Activated naive CD8-positive, alpha-beta T cell treated with anti-CD3 and anti-CD28 coated beads, Interleukin-2, amount 50 U/mL, for 24 hours (primary cell): ENCODE measurements at places on chromosomes 13 and 19.

DNA sequence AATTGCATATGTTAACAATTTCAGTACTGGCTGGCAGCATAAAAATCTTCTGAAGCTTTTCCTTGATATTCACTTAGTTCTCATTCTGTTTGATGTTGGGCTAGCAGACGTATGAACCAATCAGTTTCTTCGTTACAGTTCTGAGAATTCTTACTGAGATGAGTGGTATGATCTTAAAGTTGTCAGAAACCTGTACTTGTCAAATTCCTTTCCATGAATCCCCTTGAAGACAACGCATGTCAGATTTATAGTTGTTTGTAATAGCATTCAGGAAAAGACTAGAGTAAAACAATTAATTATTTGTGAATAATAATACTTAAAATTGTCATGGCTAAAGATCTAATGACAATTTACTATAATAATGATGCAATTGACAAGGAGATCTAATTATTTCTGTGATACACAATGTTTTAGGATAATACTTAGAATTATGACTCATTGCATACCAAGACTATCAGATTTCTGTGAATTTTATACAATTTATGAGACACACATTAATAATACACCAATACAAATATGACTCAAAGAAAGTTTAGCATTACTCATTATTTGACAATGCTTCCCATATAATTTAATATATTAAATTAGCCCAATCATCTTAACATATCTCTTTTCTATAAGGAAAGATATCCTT, 447.2 kb downstream of the RFC3 start:
- H3K27me3 ChIP-seq: no peaks in the 10 kb centered on the region
- no peak overlapping the region for H3K4me3 ChIP-seq
- no peaks in the 10 kb centered on the region for H3K36me3 ChIP-seq
- H3K4me1 ChIP-seq: no peaks in the 10 kb centered on the region
- no peak for DNase-seq
- H3K27ac ChIP-seq: no peak overlapping the region

GRCh38 chr19:4357095-4357797, 13.9 kb downstream of the MPND start:
- no peak overlapping the region for H3K4me3 ChIP-seq
- H3K27ac ChIP-seq: no peak overlapping the region
- H3K27me3 ChIP-seq: no peaks in the 10 kb centered on the region
- no peak for DNase-seq
- H3K4me1 ChIP-seq: no peaks in the 10 kb centered on the region

GRCh38 chr19:54521022-54521859, 18.6 kb downstream of the LAIR2 start:
- peaks cover 23% of the 10 kb centered on the region for H3K27me3 ChIP-seq
- H3K36me3 ChIP-seq: peaks cover 2% of the 10 kb centered on the region
- H3K4me3 ChIP-seq: peak overlapping the region; percentile 59
- peaks cover 59% of the 10 kb centered on the region for H3K4me1 ChIP-seq
- peak overlapping the region; percentile 84 for H3K27ac ChIP-seq

- no peak overlapping the region for H3K4me3 ChIP-seq
- H3K4me1 ChIP-seq: peaks cover 2% of the 10 kb centered on the region
- no peaks in the 10 kb centered on the region for H3K27me3 ChIP-seq
- no peak for DNase-seq
- H3K36me3 ChIP-seq: no peaks in the 10 kb centered on the region
Observed at GRCh38 chr13:112716841-112717520, 27.1 kb downstream of the ATP11A start.

DNA sequence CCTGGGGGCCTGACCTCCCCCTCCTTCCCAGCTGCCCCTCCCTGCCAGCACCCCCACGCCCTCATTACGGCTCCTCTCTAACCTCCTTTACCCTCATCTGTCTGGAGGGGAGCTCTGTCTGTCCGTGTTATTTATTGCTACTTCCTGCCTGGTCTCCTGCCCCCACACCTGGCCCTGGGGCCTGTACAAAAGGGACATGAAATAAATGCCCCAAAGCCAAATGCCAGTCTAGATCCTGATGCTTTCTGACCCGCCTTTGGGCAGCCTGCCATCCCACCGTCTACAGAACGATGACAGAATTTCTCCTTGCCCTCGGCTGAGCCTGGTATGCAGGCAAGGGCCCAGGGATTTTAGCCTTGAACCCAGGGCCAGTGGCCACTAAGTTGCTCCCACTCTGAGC, 15.4 kb upstream of the CD22 start:
- DNase-seq: no peak
- no peaks in the 10 kb centered on the region for H3K36me3 ChIP-seq
- no peak overlapping the region for H3K4me3 ChIP-seq
- no peaks in the 10 kb centered on the region for H3K27me3 ChIP-seq

GRCh38 chr13:67063036-67063435, 167.1 kb downstream of the PCDH9 start:
- H3K4me3 ChIP-seq: no peak overlapping the region
- no peaks in the 10 kb centered on the region for H3K36me3 ChIP-seq
- no peak overlapping the region for H3K27ac ChIP-seq
- no peaks in the 10 kb centered on the region for H3K27me3 ChIP-seq

DNA sequence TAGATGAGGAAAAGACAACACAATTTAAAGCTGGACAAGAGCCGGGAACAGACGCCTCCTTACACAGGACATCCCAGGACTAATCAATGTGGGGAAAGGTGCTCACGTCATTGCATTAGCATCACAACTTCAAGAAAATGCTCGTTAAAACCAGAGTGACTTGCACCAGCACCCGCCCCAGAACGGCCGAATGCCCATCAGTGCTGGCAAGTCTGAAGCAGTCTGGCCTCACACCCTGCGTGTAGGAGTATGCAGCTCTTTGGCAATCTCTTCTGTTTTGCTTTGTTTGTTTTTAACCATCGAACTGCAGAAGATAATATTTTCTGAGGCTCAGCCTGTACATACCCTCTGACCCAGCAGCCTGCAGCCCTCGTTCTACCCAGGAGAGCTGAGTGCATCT, 44.8 kb upstream of the LDLR start:
- peaks cover 27% of the 10 kb centered on the region for H3K4me1 ChIP-seq
- H3K4me3 ChIP-seq: no peak overlapping the region
- no peak overlapping the region for H3K27ac ChIP-seq
- DNase-seq: no peak
- peaks cover 41% of the 10 kb centered on the region for H3K36me3 ChIP-seq

GRCh38 chr13:52127378-52127777, 1.5 kb downstream of the NEK5 start:
- no peak overlapping the region for H3K27ac ChIP-seq
- no peaks in the 10 kb centered on the region for H3K36me3 ChIP-seq
- peaks cover 8% of the 10 kb centered on the region for H3K27me3 ChIP-seq
- no peak overlapping the region for H3K4me3 ChIP-seq

DNA sequence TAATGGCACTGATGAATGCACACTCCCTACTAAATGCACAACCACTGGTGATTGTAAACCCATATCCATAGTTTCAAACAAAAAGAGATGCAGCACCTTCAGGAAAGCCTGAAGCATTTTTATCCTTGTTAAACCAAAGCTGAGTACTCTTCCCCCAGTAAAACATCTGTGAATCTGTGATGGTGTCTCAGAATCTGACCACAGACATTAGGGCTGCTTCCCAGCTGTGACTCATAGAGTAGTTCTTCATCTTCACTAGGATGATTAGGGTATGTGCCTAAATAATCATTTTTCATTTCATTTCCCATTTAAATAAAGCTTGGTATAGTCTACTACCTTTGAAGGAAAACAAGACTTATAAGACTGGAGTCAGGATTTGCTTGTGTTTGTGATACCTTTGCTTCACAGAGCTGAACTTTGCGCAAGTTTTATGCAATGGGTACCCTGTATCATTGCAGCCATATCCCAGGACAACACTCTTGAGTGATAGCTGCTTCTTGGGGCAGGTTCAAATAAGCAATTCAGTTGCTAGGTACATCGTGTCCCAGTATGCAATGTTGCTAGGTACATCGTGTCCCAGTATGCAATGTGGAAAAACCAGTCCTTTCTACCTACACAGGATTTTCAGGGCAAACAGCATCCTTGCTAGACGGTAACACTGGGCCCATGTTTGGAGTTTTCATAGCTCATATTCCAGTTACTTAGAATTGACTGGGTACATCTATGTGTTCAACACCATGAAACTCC, 277.1 kb downstream of the IRS2 start:
- H3K4me1 ChIP-seq: no peaks in the 10 kb centered on the region
- DNase-seq: no peak
- H3K36me3 ChIP-seq: no peaks in the 10 kb centered on the region
- H3K4me3 ChIP-seq: no peak overlapping the region
- H3K27ac ChIP-seq: no peak overlapping the region
- H3K27me3 ChIP-seq: peaks cover 11% of the 10 kb centered on the region

DNA sequence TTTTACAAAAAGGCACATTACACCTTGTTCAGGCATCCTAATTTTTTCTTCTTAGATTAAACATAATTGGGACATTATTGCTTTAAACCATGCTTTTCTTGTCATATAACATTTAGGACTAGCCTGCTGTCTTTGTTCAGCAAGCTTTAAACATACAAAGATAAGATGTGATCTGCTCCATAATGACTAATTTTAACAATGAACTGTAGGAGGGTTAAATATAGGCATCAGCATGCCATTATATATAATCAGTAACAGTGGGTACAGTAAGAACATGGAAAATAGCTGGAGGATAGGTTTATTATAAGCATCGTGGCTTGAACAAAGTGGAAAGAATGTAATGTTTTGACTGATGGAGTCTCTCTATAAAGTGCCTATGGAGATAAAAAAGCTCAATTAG, 661.7 kb downstream of the SLITRK6 start:
- no peaks in the 10 kb centered on the region for H3K36me3 ChIP-seq
- no peak overlapping the region for H3K27ac ChIP-seq
- H3K4me1 ChIP-seq: no peaks in the 10 kb centered on the region
- H3K27me3 ChIP-seq: no peaks in the 10 kb centered on the region
- DNase-seq: no peak
- H3K4me3 ChIP-seq: no peak overlapping the region

GRCh38 chr13:79918620-79919019, 422.3 kb downstream of the SPRY2 start:
- no peaks in the 10 kb centered on the region for H3K36me3 ChIP-seq
- H3K4me3 ChIP-seq: no peak overlapping the region
- H3K27ac ChIP-seq: no peak overlapping the region
- DNase-seq: no peak
- no peaks in the 10 kb centered on the region for H3K27me3 ChIP-seq

- no peak for DNase-seq
- peaks cover 23% of the 10 kb centered on the region for H3K4me1 ChIP-seq
- H3K27me3 ChIP-seq: no peaks in the 10 kb centered on the region
Observed at GRCh38 chr13:48993150-48993549, 17.4 kb downstream of the FNDC3A start.

GRCh38 chr13:26401578-26402021, 147.7 kb downstream of the CDK8 start:
- H3K4me1 ChIP-seq: no peaks in the 10 kb centered on the region
- no peak overlapping the region for H3K27ac ChIP-seq
- no peaks in the 10 kb centered on the region for H3K27me3 ChIP-seq
- DNase-seq: no peak

DNA sequence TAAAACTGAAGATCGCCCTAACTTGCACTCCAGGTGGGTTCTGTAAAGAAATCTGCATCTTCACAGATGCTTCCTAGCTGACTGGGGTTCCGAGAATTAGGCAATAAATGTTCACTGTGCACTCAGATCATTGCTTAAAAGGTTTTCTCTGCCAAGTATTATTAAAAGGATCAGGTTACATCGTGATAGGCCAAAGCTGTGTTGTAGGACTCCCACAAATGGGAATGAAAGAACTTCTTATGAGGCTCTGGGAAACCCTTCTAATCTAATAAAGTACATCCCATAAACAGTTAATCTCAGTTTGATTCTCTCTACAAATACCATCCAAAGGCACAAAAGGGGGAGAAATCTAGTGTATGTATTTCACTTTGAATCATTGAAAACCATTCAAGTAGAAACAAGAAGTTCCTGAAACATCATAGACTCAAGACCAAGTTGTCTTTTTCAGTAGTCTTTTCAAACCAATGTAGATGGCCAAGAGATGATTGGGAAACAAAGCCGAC, 7.1 kb upstream of the POU4F1 start:
- H3K4me1 ChIP-seq: peaks cover 20% of the 10 kb centered on the region
- H3K27ac ChIP-seq: no peak overlapping the region
- H3K4me3 ChIP-seq: no peak overlapping the region
- DNase-seq: no peak
- peaks cover 62% of the 10 kb centered on the region for H3K27me3 ChIP-seq
- peaks cover 15% of the 10 kb centered on the region for H3K36me3 ChIP-seq

GRCh38 chr13:78596736-78597601, 6.4 kb downstream of the POU4F1 start:
- DNase-seq: no peak
- peaks cover 10% of the 10 kb centered on the region for H3K36me3 ChIP-seq
- no peak overlapping the region for H3K27ac ChIP-seq
- no peak overlapping the region for H3K4me3 ChIP-seq
- H3K27me3 ChIP-seq: peaks cover 90% of the 10 kb centered on the region

DNA sequence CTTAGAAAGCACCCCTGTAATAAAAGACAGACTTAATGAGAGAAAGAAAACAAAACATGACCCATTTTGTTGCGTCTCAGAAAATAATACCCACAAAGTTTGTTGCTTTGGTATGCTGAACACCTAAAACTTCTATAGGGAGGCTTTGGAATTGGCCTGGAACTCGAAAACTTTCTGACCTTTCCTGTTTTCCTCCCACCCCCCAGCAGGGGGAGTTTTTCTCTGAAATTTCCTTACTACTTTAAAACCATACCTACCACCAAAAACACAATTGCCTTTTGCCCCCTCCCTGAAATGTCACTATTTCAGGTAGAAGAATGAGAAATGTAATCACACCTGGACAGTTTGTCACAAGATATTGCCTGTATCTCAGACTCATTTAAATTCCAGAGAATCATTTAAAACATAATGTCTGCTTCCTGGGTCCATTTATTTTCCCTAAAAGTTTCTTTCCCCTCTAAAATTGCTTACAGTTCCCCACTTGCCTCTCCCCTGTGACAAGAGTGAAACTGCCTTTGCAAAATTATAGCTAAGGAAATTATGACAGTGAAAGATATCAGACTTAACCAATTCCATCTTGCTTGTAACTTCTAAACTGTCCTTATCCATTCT, 2700.2 kb downstream of the PCDH9 start:
- peak; percentile 3 for DNase-seq
- H3K27me3 ChIP-seq: no peaks in the 10 kb centered on the region
- no peaks in the 10 kb centered on the region for H3K36me3 ChIP-seq
- no peak overlapping the region for H3K27ac ChIP-seq
- no peak overlapping the region for H3K4me3 ChIP-seq
- no peaks in the 10 kb centered on the region for H3K4me1 ChIP-seq

DNA sequence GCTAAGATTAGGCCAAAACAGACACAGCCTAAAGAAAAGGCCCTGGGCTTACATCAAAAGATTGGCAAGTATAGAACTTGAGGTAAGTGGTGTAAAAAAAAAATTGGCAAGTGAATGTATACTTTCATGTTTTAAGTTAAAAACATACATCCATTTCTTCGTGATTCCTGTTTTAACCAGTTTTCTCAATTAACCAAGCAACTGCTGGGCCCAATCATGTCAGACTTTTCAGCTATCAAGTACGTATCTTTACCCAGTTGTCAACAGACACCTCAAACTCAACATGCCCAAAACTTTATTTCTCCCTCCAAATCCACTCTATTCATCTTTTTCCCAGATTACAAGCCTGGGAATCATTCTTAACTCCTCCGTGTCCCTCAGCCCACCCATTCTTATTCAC, 1.0 kb downstream of the PCID2 start:
- H3K27ac ChIP-seq: peak overlapping the region; percentile 83
- no peak for DNase-seq
- H3K4me1 ChIP-seq: peaks cover 63% of the 10 kb centered on the region
- H3K4me3 ChIP-seq: peak overlapping the region; percentile 95

GRCh38 chr13:90485436-90485835, 862.1 kb upstream of the MIR17HG start:
- no peaks in the 10 kb centered on the region for H3K27me3 ChIP-seq
- no peak for DNase-seq
- H3K27ac ChIP-seq: no peak overlapping the region
- H3K4me3 ChIP-seq: no peak overlapping the region
- no peaks in the 10 kb centered on the region for H3K4me1 ChIP-seq
- no peaks in the 10 kb centered on the region for H3K36me3 ChIP-seq
